ENCODE measurements at places on chromosomes 16 and 17. TPM values are rescaled to one million over a fixed set of nuclear protein-coding genes. Genes with fewer than 3 reads are reported as not detected.

KRT33A gene
- total RNA-seq, result not detected

GRCh38 chr17:78796517-78796900 is 14.4 kb upstream of the CYTH1 start:
- peaks cover 22% of the 10 kb centered on the region for H3K4me1 ChIP-seq
- peak overlapping the region; percentile 25 for H3K27ac ChIP-seq
- H3K36me3 ChIP-seq, result peaks cover 74% of the 10 kb centered on the region
- no peaks in the 10 kb centered on the region for H3K27me3 ChIP-seq
- no peak overlapping the region for H3K4me3 ChIP-seq
- no peak for DNase-seq

TRIM16 gene
- 29.0 TPM for total RNA-seq

DNA sequence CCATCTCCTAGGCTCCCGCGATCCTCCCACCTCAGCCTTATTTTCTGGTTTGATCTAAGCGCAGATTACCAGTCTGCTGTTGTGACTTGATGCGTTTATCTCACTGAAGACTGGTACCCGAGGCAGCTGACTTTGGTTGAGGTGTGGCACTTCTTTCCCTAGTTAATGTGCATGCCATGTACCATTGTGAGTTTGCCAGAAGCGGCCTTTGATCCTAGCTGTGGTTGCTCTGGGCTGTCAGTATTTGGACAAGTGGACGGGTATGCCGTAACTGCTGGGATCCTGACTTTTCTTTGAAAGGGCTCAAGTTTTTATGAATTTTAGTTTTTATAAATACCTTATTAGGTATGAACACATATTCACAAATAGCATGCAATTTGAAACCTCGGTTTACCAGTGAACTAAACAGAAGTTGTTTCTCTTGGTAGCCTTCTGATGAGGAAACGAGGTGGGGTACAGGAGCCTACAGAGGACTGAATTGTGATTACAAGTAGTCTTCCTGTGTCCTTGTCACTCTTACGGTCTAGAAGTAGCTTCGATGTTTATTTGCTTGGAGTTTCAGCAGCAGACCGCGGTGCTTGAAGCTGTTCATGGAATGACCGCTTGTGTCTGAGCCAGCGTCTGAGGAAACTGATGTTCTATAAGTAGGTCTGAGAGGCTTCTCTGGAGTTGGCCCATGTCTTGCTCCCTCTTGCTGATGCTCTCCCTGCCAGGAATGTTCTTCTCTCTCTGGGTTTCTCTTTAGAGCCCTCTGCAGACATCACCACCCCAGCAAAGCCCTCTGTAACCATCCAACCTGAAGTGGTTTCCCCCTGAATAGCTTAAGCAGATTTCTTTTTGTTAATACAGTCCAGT is 40.0 kb downstream of the SEC14L1 start:
- no peak for DNase-seq
- no peaks in the 10 kb centered on the region for H3K27me3 ChIP-seq
- H3K27ac ChIP-seq, result peak overlapping the region; percentile 64
- no peaks in the 10 kb centered on the region for H3K36me3 ChIP-seq
- no peak overlapping the region for H3K4me3 ChIP-seq
- peaks cover 69% of the 10 kb centered on the region for H3K4me1 ChIP-seq

TBC1D3L gene
- 6.1 TPM for total RNA-seq

TBC1D3C gene
- total RNA-seq, result not detected
